Stimulated activated CD8-positive, alpha-beta memory T cell treated with anti-CD3 and anti-CD28 coated beads, Interleukin-4, amount 100 ng/mL, for 4 hours (primary cell): ENCODE measurements at places on chromosomes 12 and 14.
A peak's percentile ranks its signal among the peaks of the same experiment; 100 is the strongest.

DNA sequence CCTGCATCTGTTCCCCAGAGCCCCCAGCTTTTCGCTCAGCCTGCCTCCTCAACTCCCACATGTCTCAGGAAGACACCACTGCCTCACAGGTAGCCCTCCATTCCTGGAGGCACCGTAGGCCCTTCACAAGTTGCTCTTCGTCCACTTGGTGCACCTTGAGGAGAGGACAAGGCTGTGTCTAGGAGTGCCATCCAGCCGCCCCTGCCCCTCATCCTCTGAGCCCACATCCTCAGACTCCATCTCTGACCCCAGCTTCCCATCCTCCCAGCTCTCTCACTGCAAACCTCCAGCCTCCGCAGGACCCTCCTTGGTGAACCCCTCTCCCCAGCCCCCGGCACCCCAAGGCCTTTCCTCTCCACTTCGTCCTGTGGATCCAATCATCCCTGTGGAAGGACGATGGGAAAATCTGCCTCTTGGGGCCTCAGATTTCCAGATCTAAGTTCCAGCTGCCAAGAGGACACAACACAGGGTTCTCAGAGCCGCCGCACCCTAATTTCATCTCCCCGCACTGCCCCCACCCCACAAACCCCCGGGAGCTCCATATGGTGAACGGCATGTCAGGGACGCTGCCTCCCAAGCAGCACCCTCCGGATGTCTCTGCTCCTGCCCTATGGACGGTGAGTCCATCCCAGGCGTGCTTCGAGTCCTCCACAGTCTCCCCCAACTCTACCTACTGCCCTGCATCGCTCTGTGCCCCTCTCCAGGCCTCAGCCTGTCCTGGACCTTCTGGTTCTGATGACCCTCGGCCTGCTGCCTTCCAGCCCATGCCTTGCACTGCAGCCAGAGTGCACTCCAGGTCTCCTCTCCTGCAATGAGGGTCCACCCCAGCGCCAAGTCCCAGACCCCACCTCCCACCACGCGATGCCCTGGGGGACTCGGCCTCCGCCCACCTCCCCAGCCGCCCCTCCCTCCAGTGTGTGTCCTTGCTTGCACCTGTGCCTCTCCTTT is 314.1 kb upstream of the DIO3 start:
- DNase-seq: no peak

DNA sequence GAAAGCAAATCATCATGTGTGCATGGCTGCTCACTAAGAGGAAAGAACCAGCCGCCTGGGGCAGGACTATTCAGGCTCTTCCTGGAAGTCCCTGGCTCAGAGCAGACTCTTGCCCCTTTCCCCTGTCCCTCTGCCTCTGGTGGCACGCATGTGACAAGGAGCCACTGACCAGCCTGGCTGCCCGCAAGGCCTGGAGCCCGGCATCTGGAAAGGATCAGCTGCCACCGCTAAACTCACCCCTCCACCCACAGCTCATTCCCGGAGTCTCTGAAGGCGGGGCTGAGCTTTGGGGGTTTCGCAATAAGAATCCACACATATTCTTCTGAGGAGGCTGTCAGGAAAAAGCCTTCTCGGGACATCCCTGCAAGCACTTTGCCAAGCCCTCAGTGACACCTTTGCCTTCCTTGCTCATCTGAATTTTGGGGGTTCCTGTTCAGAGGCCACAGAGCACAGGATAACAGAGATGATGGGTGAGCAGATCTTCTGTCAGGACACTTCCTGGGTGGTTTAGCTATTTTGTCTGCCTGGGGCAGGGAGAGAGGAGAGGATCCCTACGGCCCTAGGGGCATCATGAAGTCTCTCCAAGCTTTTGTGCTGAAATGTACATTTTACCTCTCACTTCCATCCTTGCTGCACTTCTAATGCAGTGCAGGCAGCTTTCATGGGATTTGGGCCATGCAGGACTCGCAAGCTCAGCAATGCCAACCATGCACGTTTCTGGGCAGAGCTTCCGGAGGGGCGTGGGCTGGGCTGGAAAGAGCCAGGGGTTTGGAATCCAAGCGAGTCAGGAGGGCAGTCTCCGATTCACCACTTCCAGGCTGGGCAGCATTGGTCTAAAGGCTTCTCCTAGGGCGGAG is 124.8 kb upstream of the MAP1LC3B2 start:
- no peak for DNase-seq

DNA sequence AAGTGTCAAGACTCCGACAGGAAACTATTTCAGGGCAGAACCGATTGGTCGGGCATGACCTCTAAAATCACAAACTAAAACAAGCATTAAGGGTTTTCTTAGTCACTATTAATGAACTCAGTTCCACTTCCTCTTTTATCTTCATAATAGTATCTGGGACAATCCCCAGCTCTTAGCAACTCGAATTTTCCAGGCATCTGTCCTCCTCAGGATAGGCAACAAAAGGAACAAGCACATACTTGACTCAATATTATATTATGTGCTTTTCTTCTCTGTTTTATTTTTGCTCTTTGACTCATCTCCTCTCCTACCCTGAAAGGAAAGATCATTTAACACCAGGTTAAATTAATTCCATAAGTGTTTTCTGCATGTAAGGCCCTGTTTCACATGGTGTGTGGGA is 638.3 kb upstream of the TBX3 start:
- no peak for DNase-seq

DNA sequence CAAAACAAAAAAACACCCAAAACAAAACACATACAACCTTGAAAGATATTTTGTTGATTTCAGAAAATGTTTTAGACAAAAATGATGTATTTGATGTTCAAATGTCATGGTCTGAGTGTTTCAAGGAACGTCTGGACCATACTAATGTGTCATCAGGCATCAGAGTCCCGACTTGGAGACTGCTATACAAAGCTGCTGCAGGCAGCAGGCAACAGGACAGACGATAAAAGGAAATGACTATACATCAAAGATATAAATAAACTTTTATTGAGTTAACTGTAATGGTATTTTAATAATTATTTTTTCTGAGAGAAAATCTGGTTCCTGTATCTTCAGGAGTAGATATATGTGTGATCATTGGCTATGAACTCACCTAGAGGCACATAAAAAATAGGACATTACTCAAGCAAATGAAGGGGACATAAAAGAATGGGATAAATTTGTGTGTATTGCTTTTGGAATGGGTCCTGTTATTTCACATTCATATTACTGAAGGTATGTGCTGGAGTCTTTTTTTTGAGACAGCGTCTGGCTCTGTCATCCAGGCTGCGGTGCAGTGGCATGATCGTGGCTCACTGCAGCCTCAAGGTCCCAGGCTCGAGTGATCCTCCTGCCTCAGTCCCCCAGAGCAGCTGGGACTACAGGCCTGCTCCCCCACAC is 87.3 kb upstream of the HECTD1 start:
- DNase-seq: no peak

GRCh38 chr12:53268630-53269562 is 797 bp downstream of the ESPL1 start:
- DNase-seq: no peak

DNA sequence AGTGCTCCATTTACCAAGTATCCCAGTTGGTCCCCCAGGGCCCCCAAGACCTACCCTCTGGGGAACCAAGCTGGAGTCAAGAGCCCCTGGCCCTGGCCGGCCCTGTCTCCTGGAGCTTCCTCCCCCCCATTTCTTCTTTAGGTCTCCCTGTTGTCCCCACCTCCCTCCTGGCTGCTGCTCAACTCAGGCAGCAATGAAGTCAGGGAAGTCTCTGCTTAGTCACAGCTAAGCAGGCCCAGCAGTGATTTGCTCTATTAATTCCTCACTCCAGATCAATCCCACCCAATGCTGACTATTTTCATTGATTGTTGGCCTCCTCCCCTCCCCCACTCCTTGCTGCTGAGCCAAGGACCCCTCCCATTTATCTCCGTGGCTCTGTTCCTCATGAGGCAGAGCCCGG is 28.3 kb downstream of the VSX2 start:
- DNase-seq: no peak

- DNase-seq: no peak
Observed at GRCh38 chr14:100058777-100059437, 6.3 kb upstream of the EVL start.

DNA sequence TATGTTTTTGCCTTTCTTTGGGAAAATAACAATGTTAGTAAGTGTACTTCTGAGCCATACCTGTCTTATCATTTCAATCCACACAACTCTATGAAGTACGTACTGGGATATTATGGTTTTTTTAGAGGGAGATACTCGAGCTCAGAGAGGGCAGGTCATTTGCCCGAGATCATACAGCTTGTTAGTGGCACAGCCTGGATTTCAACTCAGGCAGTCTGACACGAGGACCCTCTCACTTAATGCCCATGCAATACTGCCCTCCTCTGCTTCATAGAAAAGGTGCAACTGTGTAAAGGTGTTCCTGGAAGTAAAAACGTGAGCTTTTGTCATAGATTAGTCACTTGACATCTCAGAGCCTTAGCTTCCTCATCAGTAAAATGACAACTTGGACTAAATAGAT is 128.0 kb downstream of the NDUFA12 start:
- DNase-seq: no peak

DNA sequence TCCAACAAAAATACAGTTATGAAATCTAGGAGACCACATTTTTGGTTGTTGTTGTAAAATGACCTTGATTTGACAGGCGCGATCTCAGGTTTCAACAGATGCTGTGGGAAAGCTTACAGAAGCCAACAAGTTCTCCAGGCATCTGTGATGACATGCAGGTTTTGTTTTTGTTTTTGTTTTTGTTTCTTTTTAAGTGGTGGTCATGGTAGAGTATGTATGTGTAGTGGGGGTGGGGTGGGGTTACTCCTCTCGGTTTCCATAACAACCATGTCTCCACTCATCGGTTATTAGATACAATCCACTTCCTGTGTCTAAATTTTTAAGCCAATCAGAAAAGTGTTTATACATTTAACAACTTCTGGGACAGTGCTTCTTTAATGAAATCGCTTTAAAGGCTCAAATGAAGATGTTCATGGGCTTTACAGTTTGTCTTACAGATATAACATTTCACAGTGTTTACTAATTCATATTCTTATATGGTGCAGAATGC is 199.9 kb upstream of the FOXN3 start:
- peak; percentile 15 for DNase-seq

DNA sequence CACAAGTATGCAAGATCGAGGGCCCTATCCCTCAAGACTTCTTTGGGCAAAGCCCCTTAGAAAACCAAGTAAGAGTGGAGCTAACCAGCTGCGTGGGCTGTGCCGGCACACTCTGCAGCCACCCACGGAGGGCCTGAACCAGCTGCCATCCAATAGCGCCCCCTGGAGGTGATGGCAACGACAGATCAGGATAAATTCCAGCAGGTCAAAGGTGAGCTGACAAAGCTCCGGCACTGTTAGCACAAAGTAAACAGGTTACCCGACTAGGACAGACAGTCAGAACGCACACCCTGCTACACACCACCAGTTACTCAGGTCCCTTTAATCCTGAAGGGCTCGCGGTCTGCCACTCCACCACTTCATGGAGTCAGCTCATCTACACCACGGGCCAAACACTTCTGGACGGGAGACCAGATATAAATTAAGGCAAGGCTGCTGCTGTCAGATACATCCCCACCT is 4.9 kb downstream of the ZBTB39 start:
- DNase-seq: peak; percentile 50

- no peak for DNase-seq
Observed at GRCh38 chr12:91189516-91189915, 6.9 kb upstream of the DCN start.

DNA sequence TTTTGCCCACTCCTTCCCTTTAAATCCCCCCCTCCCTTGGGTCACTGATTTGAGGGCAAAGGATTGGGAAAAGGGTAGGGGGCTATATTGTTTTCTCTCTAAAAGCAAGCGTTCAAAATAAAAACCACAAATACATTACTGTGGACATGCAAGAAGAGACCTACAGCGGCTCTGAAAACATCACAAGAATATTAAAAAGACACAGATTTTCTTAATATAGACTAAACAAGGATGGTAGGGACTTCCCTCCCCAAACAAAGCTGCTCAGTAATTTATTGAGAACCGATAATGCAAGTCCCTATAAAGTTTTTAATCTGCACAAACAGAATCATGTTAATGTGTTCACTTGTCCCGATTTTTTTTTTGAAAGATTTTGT is 12.9 kb downstream of the TBX3 start:
- no peak for DNase-seq

DNA sequence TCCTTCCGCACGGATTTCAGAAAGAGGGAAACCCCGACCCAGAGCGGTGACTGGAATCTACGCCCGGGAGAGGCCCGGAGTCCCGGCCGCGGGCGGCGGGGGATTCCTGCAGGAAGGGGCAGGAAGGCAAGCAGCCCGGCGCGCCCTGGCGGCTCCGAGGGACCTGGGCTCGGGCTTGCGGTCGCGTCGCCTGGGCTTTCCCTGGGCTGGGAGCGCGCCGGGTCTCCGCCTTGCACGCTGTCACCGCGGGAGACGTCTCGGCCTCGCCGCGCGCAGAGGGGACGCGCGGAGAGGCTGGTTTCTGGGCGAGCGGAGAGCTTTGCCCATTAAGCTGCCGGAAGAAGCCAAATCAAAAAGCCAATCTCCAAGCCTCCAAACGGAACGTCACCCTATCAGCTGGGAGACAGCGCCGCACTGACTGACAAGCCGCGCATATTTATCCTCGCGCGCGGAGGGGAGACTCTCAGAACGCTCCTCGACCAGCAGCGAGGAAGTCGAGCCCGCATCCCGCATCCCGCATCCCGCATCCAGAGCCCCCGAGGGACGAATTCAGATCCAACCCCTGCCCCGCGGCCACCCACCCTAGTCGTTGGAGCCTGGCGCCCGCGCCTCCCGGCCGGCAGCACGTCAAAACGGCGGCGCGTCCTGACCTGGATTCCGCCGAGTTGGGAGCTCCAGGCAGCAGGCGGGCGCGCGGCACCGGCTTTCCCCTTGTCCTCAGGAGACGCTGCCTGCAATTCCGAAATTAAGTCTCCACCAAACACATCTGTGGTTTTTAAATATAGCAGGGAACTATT is at the start of gene SLC8A3:
Gene SLC8A3, minus strand, starts transcription at position 293 of the 797 bp plus-strand sequence. CDS start 20,529 bp downstream, outside the sequence.
- DNase-seq: no peak

DNA sequence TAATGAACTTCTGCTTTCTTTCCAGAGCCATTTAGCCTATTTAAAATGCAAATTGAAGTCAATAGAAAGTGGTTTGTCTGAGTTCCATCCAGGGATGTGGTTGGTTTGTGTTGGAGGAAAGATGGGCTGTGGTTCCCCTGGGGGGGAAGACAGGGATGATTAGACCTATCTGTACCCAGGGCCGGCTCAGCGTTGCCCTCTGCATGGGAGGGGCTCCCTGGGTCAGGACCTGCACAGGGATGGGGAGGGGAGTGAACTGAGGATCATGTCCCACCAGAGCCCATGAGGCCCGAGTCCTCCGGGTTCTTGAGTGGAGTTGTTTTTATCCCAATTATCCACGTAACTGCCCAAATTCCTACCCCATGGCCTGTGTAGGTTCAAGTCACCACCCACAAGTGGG is 76.9 kb upstream of the SFSWAP start:
- DNase-seq: no peak
